Daoy (cell line): ENCODE measurements at places on chromosomes 11 and 22. TPM values are rescaled to one million over a fixed set of nuclear protein-coding genes. Genes with fewer than 3 reads are reported as not detected.
A peak's percentile ranks its signal among the peaks of the same experiment; 100 is the strongest.

GRCh38 chr11:110774138-110775014 lies 62.1 kb upstream of the ARHGAP20 start:
- DNase-seq: no peak

RGL4 gene
- not detected in 2 replicates for total RNA-seq

DNA sequence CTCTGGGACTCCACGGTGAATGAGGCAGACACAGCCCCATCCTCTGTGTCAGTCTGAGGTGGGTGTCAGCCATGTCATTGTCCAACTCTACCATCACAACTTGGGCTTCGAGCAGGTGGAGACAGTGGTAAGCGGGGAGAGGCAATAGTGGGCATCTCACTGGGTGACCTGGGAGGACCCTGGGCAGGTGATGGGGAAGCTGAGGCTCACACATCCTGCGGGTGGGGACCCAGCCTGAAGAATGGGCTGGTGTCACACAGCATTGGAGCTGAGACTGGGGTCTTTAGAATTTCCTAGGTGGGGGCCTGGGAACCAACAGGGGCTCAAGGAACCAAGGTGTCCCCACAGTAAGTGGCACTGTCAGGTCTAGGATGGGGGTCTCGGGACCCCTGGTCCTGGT lies 7.0 kb upstream of the SMARCB1 start:
- DNase-seq: no peak

DNA sequence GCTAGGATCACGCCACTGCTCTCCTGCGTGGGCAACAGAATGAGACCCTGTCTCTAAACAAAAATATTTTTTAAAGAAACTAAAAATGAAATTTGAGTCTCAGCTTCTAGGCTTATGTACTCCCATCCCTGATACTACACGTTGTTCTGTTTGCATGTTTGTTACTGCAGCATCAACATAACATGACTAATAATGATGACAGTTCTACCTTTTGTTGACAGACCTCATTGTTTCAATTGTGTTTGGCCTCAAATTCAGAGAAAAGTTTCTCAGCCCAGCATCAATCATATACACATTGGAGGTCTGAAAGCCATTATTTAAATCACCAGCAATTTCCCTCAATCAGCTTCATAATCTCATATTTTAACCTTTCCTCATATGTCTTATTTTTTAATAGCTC lies 20.8 kb downstream of the LAYN start:
- no peak for DNase-seq

- no peak for DNase-seq
Observed at GRCh38 chr11:96036863-96037262, 113.0 kb upstream of the MTMR2 start.

DNA sequence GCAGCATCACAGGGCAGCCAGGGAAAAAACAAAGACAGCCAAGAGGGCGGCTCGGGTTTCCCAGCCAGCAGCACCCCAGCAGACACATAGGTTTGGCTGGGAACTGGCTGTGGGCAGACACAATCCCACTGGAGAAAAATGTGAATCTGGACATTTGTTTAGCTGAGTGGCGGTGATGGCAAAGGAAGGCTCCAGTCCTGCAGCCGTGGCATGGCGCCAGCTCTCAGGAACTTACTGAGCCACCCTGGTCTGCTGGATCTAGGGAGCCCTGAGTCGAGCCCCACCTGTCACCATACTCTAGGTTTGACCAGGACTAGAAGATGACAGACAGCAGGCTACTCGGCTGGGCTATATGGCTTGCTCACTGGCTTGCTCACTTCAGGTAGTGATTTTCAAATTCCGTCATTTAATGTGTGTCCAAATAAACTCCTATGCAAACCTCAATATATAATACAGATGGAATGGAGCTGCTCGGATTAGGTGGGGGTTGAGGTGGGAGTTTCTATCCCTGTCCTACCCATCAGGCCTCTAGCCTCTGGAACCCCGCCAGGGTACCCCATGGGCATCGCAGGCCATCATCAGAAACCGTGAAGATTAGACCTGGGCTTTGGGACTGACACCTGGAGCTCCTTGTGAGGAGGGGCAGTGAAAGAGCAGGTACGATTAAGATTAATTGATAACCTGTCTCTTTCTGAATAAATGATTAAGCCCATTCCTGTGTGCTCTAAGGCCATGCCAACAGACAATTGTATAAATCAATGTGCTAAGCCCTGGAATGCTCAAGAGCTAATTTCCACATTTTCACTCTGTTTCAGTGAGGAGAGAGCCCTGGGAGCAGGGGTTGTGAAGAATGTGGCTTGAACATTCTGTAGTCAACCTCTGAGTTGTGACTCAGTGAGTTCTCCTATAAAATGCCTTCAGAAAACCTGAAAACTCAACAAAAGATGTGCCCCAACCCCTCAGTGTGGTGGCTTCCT lies 42.5 kb downstream of the GALNT18 start:
- no peak for DNase-seq

DNA sequence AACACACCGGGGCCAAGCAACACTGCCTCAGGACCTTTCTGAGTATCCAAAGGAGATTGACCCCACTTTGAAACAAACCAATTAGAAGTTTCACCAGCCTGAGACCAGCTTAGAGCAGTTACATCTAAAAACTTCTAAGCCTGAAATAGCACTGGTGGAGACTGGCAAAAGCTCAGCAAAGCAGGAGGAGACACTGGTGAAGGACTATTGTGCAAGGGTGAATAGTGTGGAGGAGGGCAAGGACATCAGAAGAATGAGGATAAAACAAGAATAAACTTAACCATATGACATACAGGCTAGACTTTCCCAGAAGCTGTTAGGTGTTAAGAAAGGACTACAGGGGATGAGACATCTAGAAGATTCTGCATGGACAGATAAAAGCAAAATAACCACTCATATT lies 152.4 kb downstream of the FCHSD2 start:
- no peak for DNase-seq

- DNase-seq: no peak
Observed at GRCh38 chr11:47360341-47360740, 7.8 kb upstream of the MYBPC3 start.

SHISA8 gene
- total RNA-seq: not detected in 2 replicates

- DNase-seq: peak; percentile 61
Observed at GRCh38 chr22:42863349-42863961, 6.4 kb upstream of the ARFGAP3 start.

GRCh38 chr22:37187891-37188761 lies at the start of gene C1QTNF6:
Gene C1QTNF6 (minus strand): TSS chr22:37188247. CDS start chr22:37188213, 34 bp downstream.
- peak; percentile 70 for DNase-seq

NAA40 gene
- 12.6 and 17.5 TPM in 2 replicates for total RNA-seq
